ENCODE measurements at places on chromosomes 7 and 10.

GRCh38 chr7:41060796-41061195, 642.1 kb downstream of the INHBA start:
- no peak for DNase-seq

- DNase-seq = no peak
These were observed 123.8 kb downstream of the TEX36 start for GRCh38 chr10:125559210-125559609.

DNA sequence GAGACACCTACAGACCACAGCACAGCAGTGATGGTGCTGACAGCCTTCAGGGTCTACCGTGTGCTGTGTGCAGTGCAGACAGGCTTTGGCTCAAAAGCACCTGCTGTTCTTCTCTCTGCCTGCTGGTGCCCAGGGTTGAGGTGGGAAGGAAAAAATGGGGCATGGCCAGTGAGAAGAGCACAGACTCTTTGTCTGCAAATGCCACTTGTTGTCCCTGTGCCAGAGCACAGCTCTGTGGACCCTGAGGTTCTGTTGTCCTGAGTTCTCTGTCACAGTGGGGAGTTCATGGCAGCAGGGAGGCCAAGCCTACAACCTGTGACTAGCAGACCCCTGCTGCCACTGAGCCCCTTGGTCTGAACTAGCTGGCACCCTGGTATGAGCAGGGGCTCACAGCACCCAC, 376.7 kb downstream of the GLRX3 start:
- no peak for DNase-seq

- no peak for DNase-seq
These were observed 143.3 kb downstream of the KCNMA1 start for GRCh38 chr10:77494327-77494726.

DNA sequence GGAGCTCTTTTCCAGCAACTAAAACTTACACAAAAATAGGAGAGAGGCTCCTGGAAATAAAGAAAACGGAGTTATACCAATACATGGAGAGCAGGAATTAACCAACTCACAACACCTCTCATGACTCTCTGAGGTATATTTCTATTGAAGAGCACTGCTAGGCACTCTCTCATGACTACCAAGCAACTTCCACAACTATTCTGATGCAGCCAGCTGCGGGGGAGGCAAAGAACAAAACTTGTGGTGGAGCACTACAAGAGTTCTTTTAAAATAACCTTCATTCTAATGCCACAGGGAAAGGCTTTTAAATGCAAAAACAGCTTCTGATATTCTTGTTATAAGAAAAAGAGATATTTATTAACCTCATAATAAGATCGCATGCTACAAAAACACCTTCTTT, 140.7 kb downstream of the SLC25A13 start:
- DNase-seq = no peak

DNA sequence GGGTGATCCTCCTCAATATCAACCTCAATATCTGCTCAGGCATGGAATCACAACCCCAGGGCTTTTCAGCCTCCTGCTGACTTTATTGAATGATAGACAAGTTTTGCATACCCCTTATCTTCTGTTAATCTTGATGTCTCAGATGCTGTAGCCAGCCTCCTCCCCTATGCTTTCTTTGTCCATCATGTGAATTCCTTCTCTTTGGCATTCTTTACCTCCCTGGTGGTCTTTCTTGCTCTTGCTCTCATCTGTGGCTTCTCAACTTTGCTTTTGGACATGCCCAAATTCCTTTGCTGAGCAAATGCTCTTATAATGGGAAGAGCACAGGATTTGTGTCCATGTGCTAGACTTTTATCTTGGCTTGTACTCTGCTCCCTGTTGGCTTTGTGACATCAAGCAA, 73.4 kb upstream of the FAM13C start:
- no peak for DNase-seq

DNA sequence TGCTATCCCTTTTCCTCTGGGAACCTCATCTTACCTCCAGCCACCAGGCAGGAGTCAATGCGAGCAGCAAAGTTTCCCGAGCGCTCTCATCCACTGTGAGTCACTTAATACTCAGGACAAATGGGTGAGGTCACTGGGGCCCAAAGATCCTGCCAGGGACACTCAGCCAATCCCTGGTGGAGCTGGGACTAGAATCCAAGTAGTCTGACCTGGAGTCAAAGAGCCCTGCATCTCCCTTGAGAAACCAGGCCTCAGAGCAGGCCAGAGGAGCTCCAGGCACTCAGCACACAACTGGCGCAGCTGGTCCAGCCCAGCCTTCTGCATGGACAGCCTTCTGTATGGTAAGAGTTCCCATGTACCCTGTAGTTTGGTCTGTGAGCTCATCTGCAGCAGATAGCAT, 142.3 kb downstream of the MAPK8 start:
- DNase-seq = no peak

GRCh38 chr10:12724807-12725579, 276.5 kb downstream of the CCDC3 start:
- no peak for DNase-seq

GRCh38 chr7:156994417-156994816, 16.0 kb downstream of the MNX1 start:
- no peak for DNase-seq

GRCh38 chr7:156651474-156651873, 10.9 kb downstream of the RNF32 start:
- DNase-seq = no peak
